ENCODE measurements at places on chromosomes 16 and 17.

DNA sequence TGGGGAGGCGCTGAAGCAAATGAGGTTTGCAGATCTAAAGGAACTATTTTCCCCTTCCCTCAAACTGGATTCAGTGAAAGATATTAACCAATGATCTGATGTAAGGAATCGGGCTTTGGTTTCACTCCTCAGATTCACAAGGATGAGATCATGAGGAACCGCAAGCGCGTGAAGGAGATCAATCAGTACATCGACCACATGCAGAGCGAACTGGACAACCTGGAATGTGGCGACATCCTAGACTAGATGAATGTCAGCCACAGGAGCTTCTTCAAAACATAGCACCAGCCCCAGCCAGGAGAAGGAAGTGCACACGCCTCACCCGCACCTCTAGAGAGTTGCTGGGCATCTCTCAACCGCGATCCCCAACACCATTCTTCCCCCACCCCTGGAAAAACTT lies 22.5 kb downstream of the ATPAF2 start:
- DNase-seq, result no peak

GRCh38 chr17:15377616-15378015 lies 36.2 kb upstream of the TEKT3 start:
- peak; percentile 21 for DNase-seq

DNA sequence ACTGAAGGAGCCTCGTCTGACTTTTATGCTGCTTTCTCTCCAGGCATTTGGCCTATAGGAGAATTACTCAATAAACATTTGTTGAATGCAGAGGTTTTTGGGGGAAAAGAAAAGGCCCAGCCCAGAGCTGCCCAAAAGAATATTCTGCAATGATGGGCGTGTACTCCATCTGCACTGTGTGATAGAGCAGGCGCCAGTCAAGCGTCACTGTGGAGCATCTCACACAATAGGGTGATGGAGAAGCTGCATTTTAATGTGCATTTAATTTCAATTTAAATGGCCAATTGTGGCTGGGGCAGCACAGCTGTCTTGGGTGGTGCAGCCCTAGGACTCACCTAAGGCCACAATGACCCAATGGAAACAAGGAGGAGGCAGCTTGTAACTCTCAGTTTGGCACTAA lies 20.6 kb downstream of the GLYR1 start:
- no peak for DNase-seq

DNA sequence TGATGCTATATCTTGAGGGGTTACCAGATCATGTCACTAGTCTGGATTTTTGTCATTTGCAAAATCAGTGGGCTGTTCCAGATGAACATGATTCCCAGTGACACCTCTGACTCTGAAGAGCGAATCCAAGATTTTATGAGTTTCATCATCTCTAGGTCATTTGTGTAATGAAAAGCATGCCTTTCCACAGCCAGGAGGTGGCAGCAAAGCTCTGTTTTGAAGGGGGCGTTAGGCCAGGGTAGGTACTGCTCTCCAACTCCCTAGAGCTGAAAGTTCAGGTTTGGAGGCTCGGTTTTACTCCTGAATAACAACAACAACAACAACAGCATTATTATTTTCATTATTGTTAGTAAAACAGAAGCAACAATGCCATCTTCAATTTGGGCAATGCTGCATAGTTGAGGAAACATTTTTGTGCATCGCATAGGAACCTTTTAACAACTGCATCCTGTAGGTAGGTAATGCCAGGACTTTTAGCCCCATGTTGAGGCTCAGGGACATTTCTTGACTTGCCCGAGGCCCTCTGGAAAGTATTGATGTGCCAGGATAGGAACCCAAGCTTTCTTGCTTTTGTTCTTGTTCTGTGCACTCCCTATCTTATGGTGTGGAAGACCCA lies 77.0 kb downstream of the MYH13 start:
- no peak for DNase-seq

DNA sequence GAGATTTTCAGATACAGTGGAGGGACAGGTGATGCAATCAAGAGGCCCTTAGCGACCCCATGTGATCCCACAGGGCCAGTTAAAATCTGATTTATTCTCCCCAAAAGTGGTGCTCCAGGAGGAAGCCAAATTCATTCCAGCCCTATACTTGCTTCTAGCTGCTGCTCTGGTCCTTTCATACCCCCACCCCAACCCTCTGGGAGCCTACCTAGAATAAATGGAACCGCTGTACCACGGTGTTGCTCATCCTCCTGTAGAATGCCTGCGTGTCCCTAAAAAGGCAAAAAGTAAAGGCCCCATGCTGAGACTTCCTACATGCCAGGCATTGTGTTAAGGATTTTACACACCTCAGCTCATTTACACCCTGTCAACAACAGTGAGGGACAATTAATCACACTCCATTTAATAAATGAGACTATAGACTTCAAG lies 2.0 kb upstream of the RASL10B start:
- no peak for DNase-seq

DNA sequence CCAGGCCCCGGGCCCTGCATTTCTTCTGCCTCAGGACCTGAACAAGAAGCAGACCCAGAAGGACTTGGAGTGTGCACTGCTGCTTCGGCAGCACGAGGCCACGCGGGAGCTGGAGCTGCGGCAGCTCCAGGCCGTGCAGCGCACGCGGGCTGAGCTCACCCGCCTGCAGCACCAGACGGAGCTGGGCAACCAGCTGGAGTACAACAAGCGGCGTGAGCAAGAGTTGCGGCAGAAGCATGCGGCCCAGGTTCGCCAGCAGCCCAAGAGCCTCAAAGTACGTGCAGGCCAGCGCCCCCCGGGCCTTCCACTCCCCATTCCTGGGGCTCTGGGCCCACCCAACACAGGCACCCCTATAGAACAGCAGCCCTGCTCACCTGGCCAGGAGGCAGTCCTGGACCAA lies 9.2 kb downstream of the HIRIP3 start:
- DNase-seq, result no peak

DNA sequence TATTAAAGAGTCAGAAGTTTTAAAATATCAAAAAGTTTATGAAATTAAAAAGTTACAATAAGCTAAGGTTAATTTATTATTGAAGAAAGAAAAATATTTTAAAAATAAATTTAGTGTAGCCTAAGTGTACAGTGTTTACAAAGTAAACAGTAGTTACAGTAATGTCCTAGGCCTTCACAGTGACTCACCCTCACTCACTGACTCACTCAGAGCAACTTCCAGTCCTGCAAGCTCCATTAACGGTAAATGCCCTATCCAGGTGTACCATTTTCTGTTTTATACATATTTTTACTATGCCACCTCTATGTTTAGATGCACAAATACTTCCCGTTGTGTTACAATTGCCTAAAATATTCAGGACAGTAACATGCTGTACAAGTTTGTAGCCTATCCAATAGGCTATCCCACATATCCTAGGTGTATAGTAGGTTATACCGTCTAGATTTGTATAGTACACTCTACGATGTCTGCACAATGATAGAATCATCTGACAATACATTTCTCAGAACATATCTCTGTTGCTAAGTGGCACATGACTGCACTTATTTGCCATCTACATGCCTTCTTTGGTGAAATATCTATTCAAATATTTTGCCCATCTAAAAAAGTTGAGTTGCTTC lies 67.2 kb upstream of the WSB1 start:
- peak; percentile 16 for DNase-seq

- DNase-seq, result no peak
These were observed 5.8 kb downstream of the FOXL1 start for GRCh38 chr16:86584071-86584685.

DNA sequence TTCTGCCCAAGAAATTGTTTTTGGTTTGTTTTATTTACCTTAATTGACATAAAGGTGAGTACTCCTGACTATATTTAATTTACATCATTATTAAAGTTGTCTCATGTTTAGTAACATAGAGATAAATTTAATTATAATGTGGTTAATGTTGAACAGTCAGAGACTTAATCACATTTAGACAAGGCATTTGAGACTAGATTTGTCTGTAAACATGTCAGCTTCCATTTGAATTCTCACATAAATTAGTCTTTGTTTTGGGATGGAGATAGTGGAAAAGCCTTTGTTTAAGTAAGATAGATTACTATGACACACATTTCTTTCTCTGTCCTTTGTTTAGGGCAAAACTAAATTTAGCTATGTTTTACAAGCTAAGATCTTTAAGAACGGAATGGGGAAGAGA lies 18.5 kb upstream of the BCAS3 start:
- no peak for DNase-seq

DNA sequence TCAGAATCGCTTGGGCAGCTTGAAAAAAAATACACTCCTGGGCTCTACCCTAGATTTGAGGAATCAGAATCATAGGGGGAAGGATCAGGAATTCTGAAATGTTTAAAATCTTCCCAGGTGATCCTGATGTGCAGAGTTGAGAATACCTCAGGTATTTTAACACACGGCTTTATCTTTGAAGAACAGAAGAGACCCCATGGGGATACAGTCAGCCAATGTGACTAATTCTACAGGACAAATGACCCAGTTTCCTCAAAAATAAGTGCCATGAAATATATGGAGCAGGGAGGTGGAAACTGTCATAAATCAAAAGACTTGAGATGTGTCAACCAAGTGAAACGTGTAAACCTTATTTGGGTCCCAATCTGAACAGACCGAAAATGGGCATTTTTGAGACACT lies 52.7 kb downstream of the CCDC42 start:
- no peak for DNase-seq

DNA sequence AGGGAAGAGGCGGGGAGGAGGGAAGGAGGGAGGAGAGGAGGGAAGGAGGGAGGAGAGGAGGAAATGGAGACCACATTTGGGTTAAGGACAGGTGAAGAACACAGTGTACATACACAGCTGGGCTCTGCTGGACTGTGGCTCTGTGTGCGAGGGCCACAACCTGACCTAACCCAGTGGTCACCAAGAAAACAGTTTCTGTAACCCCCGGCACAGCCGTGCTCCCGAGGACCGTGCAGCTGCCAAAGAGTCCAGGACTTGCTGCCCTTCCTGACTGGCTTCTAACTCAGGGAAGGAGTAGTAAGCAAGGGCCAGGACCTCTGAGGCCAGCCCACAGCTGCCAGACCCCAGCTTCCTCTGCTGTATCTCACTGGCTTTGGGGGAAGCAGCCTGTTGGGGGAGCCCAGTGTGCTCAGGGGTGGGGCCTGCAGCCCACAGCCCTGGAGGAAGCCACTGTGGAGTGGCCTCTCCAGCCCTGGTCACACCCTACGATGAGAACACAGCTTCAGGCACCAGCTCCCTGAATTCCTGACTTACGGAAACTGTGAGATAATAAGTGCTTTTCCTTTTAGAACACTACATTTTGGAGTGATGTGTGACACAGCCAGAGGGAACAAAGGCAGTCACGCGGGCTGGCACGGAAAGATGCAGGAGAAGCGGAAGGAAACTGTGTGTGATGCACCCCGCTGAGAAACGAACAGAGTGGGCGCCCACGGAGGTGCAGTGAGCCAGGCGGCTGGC lies 32.3 kb downstream of the SLC7A5 start:
- DNase-seq, result no peak

DNA sequence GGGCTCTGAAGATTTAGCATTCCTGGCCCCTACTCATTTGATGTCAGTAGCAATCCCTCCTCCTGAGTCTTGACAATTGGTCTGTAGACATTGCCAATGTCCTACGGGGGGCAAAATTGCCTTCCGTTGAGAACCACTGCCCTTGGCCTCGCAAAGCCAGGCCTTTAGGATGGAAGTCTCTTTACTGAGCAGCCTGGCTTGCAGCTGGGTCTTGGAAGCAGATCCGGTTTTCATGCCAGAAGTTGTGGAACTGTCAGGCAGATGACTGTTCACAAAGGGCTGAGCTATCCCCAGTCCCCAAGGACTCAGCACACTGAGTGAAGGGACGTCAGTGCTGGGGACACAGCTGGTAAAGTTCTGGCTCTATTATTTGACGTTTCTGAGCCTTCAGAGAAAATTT lies 83.2 kb downstream of the WSCD1 start:
- DNase-seq, result no peak

DNA sequence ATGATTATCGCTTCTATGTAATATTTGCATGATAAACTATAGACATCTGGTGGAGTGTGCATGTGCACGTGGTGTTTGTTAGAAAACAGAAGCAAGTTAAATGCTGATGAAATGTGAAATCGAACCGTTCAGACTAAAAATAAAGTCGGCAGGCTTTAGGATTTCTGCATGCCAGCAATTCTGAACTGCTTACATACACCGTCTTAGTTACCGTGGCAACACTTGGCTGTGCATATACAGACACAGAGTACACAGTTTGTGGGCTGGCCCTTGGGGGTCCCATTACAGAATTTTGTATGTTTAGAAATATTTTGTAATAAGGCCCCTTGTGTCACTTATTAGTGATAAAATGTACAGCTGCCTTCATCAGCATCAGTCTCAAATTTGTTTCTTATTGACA lies 605.5 kb downstream of the RBFOX1 start:
- no peak for DNase-seq

DNA sequence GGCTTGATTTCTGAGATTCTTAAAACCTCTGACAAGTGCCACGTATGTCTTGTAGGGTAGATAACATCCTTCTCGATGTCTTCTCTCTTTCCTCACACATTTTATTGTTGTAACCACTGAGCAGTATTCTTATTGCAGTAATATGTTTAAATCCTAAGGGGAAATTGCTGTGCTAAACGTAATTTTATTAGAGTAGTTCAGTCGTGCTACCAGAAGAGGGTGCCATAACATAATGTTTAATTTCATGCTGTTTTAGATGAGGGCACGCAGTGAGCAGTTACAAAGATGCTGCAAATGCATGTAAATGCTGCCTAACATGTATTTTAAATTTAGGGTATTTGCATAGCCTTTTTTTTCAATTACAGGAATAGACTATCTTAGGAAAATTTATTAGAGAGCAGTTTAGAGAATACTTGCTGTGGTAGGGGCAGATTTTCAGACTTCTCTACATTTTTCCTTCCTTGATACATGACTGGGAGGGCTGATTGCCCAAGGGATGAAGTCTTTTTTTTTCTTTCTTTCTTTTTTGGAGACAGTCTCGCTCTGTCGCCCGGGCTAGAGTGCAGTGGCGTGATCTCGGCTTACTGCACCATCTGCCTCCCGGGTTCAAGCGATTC lies 51.7 kb downstream of the GAN start:
- no peak for DNase-seq

DNA sequence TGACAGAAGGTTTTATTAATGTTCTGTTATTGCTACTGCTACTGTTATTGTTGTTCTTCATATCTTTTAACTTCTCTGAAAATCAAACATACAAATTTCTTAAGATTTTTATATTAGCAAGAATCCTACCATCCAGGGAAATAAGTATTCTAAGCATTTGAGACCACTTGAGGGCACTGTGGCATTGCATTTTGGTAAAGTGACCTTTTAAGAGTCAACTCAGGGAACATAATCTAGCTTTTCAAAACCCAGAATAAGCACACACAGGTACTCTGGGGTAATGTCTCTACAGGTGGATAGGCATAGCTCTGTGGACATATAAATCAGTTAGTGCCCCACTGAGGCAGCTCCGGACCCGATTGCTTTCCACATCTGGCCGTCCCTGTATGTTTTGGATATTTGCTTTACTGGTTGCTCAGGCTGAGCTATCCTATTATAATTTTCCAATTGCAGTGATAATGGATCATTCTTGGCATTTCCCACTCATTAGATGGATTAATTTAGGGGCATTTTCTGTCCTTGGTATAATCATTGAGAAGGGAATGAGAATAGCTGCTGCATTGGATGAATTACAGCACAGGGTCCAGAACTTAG lies 1425.1 kb upstream of the CDH8 start:
- peak; percentile 4 for DNase-seq

GRCh38 chr16:77211880-77212740 lies 12.9 kb downstream of the SYCE1L start:
- no peak for DNase-seq

Measured in AG04449 (cell line).